ENCODE measurements at places on chromosomes 6 and 20.

GRCh38 chr20:40744818-40745175 is 55.8 kb upstream of the MAFB start:
- no peak for DNase-seq

GRCh38 chr6:83921315-83921714 is 61.8 kb downstream of the CYB5R4 start:
- DNase-seq, result no peak

DNA sequence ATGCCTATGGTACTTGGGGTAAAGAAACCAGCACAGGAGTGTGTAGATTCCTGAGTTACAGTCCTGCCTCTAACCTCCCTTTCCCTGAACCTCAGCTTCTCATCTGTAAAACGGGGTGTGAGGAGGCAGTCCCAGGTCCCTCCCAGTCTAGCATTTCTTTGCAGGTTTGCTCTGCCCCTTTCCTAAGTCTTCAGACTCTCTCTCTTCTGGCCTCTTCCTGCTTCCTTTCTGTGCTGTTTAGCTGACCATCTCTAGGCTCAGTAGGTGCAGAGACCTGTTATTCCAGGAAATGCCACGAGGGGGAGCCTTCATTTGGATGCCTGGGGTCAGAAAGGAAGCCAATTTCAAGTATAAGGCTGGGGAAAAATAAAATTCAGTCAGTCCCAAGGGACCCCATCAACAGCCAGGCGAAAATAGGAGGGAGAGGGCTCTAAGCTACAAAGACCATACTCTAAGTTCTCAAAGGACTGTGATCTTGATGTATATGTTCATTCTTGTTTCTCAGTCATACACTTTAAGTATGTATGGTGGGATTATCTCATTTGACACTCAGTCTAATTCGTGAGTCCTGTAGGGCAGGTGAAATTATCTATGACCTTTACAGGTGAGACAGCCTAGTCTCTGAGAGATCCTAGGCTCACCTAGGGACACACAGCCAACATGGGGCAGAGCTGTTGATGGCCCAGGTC is 89.1 kb downstream of the NCR2 start:
- DNase-seq, result peak; percentile 50

DNA sequence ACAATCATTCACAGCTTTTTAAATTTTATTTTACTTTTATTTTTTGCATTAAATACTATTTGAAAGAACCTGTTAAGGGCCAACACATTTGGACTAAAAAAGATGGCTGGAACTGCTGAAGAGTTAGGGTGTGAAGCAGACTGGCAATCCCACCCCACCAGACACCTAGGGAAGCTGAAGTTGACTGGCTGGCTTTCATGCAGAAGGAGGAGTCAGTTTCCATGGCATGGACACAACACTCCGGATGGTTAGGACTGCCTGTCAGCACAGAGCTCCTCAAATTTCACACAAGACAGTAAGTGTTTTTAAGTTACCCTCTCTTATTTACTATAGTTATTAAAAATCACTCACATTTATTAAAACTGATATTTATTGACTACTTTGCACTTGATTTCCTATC is at the start of gene ANKRD66:
Gene ANKRD66, plus strand, starts transcription at position 238 of the 400 bp plus-strand sequence. CDS start 5,016 bp downstream, outside the sequence.
- no peak for DNase-seq

DNA sequence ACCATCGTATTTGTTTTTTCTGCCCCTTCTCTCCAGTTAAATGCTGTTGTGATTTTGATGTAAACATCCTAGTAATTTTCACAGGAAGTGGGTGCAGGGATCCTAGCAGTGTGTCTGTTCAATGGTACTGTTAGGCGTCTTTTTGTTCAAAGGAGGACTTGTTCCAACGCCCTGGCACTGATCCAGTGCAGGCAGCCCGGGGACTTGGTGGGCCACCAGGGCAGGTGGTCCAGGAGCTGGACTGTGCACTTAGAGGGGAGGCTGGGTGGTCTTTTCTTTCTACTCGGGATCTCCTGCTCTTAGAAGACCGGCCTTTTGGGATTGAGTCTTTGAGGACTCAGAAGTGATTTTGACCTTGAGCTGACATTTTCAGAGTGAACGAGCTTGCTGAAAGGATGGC is 41.1 kb upstream of the NKX2-2 start:
- DNase-seq, result no peak

DNA sequence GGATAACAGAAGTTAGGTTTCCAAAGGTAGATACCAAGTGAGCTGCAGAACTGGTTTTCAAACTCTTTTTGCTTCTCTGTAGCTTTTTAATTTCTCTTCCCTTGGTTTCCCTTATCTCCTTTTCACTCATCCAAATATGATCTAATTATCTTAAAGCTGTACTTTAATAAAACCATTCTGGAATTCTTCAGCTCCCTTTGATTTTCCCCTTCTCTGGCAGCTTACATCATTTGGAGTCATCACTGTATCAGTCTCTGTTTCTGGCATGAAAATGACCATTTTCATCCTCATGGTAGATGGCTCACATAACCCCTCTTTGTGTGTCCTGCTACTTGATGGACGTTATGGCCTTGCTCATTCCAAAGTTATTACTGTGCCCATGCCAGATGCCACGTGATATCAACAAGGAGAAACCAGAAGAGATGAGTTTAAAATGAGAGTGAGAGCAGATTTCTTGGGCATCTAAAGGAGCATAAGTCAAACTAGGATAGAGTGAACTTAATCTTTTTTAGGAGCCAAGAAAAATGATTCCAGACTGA is 620.2 kb downstream of the QKI start:
- DNase-seq, result no peak

GRCh38 chr6:116387374-116387773 is 16.6 kb downstream of the DSE start:
- no peak for DNase-seq

- no peak for DNase-seq
Measured at GRCh38 chr20:60761056-60761455, 491.0 kb upstream of the CDH4 start.

DNA sequence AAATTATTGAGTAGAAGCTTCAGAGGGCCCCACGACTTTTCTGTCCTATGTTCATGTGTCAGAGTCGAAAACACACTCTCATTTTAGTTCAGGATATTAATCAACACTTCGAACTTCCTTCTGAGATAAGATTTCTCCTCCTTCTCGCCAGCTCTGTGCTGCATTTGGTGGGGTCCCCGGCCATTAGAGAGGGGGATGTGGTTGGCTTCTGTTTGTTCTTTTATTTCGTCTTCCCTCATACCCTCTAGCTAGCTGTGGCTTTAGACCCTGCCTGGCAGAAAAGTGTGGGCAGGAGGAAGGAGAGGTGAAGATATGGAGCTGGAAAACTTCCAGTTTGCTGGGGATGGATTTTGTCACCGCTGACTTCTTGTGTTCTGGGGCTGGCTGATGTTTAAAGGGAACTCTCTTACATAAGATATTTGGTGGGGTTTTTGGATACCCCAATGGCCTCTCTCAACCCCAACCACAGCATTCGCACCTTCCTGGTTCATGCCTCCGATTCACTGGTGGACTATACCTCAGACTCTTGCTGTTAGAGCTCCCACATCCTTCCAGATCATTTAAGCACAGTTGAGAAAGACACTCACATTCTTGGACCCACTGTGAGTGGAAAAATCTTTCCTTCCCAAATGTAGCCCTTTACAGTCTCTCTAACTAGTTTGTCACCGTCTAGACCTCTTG is 30.7 kb upstream of the TMX4 start:
- DNase-seq, result no peak

DNA sequence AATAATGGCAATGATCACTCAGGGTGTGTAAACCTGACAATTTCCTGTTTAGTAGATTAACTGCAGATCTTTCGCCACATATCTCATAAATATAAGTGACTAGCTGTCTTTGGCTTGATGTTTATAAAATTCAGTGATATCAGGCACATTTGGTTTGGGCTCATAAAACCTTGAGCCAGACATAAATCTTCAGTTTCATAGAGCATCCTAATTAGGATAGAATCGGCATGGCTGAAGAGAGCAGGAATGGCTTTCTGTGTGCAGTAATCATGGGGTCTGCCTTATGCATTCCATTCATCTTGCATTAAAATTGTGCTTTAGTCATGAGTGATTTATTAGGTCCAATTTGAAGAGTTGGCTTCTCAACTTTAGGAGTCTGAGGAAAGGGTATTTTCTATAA is 27.2 kb downstream of the AIG1 start:
- no peak for DNase-seq

DNA sequence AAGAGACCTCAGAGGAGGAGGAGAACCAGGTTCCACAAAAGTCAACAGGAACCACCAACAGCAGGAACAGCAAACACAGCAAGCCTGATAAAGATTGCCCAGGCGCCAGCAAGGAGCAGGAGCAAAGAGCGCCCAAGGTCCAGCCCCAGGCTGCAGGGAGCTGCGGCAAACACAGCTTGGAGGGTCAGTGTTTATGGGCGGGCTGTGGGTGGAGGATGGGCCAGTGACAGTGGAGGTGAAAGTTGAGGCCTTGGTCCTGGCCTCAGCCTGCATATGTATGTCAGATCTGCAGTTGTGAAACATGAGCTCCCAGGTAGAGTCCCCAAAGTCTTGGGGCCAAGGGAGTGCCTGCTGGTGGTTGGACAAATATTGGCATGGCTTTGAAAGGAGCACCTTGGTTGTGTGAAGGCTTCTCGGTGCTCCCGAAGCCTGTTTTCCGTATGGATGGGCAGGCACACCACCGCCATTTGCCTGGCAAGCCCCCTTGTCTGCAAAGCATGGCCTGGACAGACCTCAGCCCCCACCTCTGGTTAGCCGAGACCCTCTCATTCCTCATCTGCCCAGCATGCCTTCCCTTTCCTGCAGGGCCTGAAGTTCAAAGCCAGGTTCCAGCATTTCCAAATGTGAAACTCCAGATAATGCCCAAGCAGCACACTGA is 2.0 kb upstream of the CAPN11 start:
- no peak for DNase-seq

DNA sequence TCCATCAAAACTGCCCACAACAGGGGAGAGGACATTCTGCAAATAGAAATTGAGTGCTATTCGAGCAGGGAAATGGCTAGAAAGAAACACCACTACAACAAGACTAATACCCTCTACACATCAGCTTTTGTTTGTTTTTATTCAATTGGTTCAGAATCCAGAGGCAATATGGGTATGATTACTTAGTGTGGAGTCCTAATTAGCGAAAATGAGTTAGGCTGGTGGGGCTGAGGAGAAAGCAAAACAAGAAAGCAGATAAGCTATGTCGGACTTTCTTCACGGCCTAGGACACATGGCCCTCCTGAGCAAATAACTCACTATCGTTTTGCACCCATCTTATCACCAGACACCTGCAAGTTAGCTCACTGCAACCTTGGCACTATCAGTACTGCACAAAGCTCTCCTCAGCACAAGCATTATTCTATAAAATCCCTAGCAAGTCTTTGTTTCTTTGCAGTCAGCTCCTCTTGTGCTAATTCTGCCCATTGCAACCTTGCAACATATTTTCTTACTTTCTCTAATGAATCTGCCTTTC is 31.3 kb upstream of the SH3BGRL2 start:
- DNase-seq, result no peak

DNA sequence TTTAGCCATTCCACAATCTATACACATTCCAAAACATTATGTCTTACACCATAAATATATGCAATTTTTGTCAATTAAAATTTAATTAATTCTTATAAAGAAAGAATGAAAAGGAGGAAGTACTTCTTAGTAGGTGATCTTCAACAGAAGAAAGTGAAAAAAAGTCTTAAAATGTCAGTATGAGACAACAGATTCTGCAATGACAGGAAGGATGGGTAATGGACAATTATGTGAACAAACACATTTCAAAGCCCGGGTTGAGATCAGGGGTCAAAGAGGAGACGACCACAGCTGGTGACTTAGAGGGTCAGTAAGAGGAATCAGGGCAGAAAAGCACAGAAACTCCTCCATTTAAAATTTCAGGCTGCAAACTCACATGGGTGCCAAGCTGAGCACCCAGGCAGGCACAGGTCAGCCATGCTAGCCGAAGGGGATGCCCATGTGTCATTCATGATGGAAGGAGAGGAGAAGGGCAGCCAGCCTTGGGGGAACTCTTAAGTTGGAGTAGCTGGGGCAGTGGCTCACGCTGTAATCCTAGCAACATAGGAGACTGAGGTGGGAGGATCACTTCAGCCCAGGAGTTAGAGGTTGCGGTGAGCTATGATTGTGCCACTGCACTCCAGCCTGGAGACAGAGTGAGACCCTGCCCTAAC is 11.0 kb downstream of the VSX1 start:
- no peak for DNase-seq

GRCh38 chr6:122264557-122264956 is 134.9 kb upstream of the HSF2 start:
- no peak for DNase-seq

DNA sequence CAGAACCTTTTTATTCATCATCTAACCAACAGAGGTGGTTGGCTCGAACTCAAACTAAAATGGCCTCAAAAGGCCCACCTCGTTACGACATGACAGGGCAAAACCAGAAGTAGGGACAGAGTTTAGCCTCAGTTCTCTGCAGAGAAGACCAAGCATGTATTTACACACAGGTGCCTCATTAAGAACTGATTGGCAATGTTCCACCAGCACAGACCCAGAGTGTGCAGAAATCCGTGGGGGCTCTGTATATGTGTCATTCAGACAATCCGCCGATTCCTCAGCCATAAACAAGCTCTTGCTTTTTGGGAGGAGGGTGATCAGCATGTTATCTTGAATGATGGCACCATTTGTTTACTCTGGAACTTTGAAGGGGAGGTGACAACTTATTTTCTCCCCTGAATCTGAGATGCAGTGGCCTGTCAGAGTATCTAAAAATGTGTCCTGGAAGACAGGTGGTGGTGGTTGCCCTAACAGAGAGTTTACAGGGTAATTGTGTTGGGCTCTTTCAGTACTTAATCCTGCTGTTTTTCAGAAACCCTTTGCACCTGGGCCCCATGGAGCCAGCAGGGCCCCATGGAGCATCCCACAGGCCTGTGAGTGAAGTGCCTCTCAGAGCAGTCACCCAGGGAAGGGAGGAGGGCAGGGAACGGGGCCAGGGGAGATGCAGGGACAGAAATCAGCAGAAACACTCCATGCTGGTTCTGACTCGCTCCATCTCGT is 29.1 kb upstream of the C20orf203 start:
- DNase-seq, result no peak

- DNase-seq, result no peak
Measured at GRCh38 chr6:31711233-31711632, 3.9 kb upstream of the LY6G6D start.

DNA sequence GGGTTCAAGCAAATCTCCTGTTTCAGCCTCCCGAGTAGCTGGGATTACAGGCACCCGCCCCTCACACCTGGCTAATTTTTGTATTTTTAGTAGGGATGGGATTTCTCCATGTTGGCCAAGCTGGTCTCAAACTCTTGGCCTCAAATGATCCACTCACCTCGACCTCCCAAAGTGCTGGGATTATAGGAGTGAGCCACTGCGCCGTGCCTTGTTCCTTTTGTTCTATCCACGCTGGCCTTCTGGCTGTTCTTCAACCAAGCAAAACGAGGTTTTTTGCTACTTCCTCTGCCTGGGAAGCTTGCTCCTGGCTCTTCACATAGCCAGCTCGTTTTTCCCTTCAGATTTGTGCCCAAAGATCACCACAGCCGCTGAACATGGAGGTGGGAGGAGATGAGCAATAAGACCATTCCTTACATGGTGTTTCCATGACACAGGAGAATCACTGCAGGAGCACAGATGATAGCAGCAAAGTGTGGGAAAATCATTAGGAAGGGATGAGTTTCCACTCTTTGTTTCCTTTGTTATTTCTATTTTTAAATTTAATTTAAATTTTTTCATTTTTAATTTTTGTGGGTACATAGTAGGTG is 201.0 kb upstream of the ZNF217 start:
- DNase-seq, result no peak

GRCh38 chr6:141658696-141659095 is 474.0 kb upstream of the GJE1 start:
- DNase-seq, result no peak
